ENCODE measurements at places on chromosomes 16 and 17.

GRCh38 chr17:52156576-52157570, 1.6 kb downstream of the CA10 start:
- no peak for DNase-seq

DNA sequence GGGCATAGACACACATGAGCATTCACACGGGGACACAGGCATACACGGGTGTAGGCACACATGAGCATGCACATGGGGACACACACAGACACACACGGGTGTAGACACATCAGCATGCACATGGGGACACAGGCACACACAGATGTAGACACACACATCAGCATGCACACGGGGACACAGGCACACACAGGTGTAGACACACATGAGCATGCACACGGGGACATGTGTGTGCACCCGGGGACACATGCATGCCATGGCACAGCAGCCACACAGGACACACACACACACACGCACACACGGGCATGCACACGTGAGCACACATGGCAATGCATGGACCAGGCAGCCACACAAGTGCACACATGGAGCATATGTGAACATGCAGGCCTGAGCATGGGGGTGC, 5.2 kb upstream of the DCXR start:
- DNase-seq: no peak

DNA sequence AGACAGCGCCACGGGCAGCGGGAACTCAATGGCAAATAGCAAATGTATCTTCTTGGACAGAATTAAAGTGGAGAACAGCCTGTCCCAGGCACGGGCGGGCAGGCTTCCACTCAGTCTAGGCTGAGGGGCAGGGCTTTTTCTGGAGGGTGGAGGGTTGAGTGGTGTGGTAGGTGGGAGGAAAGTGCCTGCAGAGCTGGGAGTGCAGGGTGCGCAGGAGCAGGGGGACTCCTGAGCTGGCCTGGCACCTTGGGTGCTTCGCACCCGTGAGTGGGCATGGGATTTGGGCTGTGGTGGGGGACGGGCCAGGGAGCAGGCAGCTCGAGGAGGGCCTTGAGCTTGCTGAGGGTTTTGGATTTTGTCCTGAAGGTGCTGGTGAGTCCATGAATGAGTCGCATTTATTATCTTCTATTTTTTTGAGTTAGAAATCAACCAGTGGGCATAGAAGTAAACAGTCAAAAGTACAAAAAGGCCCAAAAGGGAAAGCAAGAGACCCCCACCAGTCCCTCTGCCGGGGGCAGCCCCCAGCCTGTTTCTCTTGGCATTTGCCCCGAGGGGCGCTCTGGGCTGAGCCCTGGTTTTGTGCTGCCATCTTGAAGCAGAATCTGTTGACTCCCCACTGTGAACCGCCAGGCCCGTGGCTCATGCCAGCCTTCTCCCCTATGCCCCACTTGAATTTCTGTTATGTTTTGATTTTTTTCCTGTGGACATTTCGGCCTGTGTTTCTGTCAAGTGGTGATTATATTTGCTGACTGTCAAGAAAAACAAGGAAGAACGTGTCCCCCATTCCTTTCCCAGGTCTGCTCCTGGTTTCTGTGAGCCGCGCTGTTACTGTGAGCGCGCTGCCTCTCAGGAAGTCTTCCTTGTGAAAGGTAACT, 8.2 kb downstream of the ADORA2B start:
- no peak for DNase-seq

DNA sequence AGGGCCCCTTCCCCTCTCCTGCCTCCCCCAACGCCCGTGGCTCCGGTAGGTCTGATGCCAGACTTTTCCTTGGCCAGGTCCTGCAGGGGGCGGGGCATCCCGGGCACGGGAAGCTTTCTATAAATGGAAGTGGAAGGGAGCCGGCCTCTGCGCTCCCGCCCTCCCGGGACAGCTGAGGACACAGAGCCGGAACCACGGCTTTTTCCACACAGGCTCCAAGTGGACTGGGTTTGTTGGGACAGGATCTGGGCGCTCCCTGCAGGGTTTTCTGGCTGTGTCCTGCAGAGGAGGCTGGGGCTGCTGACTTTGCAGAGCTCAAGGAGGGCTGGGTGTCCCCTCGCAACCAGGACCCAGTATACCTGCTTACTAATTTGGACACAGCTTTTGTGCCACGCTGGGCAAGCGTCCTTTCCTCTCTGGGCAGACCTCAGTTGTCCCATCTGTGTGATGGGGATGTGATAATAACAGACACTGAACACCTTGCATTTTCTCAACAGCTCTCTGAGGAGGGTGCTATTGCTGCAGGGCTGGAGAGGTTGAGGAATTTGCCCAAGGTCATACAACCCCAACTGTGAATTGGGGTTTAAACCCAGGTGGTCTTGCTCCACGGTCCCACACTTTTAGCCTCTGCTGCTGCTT, 1.8 kb downstream of the TNS4 start:
- no peak for DNase-seq

DNA sequence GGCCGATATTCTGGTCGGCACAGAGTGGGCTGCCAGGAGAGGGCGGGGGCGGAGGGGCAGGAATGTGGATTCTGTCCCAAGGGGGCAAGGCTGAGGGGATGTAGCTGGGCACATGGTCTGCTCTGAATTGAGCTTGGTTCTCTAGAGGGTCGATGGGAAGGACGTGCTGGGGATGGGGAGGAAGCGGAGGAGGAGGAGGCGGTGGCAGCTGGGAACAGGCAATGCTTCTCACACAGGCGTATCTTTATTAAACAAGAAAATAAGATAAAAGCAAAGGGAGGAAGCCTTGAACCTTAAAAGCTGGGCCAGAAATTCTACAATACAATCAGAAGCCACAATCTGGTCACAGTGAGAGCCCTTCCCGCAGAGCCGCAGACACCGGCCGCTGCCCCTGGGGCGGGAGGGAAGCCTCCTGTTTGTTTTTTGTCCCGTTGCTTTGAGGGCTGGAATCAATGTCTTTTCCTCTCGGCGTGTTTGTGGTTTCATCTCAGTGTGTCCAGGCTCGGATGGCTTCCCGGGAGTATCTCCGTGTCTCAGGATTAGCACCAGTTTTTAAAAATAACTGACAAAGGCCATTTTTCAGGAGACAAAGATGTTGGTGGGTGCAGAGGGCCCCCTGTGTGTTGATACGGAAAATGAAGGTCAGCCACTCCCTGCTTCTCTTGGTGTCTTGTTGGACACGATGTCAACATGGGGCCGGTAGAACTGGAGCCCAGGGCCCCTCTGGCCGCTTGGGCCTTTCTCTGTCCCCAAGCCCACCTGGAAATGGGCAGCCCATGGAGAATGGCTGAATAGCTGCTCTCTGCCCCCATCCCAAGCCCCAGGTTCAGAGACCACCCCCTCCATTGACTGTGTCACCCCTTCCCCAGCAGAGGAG, 12.3 kb upstream of the SLC7A5 start:
- no peak for DNase-seq

DNA sequence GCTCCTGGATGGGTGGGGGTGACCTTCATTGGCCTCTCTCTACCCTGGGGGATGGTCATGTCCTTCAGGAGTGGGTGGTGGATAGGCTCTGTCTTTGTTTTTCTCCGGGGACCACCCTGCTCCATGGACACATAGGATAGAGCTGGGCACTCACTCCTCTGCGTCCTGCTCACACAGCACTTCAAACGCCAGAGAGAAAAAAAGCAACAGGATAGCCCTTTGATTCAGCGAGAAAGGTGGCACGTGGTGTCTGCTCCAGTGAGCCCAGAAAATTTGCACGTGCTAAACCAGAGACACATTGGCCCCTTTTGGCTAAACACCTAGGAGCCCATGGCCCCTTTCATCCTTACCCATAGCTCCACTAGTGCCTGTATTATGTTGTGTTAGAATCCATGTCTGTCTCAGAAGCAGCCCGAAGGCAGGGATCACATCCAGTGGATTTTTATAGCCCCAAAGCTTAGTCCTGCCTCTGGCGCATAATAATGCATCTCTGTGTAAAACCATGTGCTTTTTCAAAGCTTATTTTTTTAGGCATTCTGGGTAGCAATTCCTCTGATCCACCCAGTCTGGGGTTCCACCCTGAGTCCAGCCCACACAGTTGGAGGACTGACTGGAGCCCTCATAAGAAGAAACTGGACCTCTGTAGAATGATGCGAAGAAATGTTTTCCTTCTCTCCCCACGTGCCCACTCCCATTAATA, 90.1 kb downstream of the ASIC2 start:
- no peak for DNase-seq

DNA sequence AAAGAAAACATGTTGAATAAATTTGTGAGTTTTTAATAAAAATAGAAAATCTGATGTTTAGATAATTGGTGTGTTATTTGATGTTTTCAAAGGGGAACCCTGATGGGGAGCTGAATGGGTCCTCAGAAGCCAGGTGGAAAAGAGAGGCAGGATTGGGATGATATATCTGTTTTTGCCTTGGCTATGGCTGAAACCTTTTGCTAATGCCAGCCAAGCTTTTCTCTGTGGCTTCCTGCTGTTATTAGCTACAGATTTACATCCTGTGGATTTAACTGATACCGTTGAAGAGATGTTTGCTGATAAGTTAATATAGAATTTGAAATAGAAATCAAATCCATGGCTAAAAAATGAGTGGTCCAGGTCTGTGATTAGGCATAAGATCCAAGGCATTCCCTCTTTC, 4.2 kb upstream of the AATF start:
- no peak for DNase-seq

GRCh38 chr16:13935408-13935807, 15.5 kb downstream of the ERCC4 start:
- no peak for DNase-seq

- no peak for DNase-seq
These were observed 839 bp downstream of the PLD2 start for GRCh38 chr17:4807605-4808377.

- DNase-seq: peak; percentile 36
These were observed 1.1 kb downstream of the PHF12 start for GRCh38 chr17:28950017-28950751.

- no peak for DNase-seq
These were observed 108.4 kb downstream of the METRNL start for GRCh38 chr17:83187782-83188311.

- no peak for DNase-seq
These were observed 101.6 kb upstream of the TOB1 start for GRCh38 chr17:50967795-50968194.

GRCh38 chr17:40264458-40265185, 23.1 kb upstream of the CDC6 start:
- no peak for DNase-seq

GRCh38 chr16:72908362-72909167, 139.4 kb downstream of the ZFHX3 start:
- no peak for DNase-seq

DNA sequence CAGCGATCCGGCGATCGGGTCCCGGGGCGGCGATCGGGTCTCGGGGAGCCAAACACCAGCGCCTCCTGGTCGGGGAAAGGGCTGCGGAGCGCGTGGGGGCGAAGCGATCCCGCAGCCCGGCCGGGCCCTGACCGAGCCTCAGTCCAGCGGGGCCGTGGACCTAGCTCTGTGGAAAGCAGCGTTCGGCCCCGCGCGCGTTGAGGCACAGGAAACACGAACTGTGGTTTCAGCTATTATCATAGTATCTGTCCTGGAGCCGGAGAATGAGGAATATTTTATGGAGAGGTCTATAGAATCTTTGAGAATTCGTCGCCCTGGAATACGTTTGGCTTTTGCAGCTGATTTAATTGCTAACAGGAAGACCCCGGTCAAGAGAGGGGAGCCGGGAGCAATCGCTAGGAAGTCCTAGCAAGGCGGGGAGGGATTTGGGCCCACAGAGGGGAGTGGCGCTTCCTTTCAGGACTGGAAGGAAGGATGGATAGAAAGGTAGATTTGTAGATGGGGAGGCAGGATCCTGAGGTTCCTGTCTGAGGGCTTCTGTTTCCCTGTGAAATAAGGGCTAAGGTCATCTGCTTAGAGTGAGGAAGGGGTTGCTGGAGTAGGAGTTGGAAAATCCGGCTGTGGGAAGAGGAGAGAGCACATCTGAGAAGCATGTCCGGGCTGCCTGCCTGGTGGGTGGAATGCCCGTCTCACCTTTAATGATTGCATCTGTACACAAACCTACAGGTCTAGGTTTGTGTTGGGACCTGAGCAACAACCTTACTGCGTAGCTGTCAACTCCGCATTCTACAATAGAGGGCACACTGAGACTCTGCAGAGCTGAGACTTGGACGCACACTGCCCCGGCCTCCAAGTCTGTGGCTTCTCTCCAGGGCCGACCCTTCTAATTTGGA, 770 bp downstream of the CCNF start:
- DNase-seq: no peak

GRCh38 chr16:22670044-22670536, 143.9 kb upstream of the HS3ST2 start:
- DNase-seq: no peak

DNA sequence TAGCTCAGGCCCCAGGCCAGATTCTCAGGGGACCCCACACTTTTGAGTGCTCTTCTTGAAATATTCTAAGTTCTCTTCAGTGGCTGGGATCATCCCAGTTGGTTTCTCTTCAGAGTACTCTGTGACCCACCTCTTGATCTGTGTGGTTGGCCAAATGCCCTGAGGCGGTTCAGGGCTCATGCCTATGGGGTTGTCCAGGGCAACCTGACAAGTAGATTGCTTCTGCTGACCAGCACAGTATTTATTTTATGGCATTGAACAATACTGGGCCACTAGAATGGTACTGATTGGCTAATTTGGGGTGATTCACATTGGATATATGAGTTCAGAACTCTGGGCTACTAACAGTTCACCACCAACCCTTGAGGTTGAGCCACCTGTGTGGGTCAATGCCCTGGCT, 7.4 kb upstream of the GOSR2 start:
- no peak for DNase-seq

GRCh38 chr16:68353366-68353765, 42.5 kb downstream of the PRMT7 start:
- no peak for DNase-seq

- no peak for DNase-seq
These were observed 17.8 kb downstream of the DOC2B start for GRCh38 chr17:163514-164098.

- DNase-seq: no peak
These were observed 57.4 kb upstream of the NKD1 start for GRCh38 chr16:50490828-50491227.

- no peak for DNase-seq
These were observed 48.5 kb upstream of the ZCCHC14 start for GRCh38 chr16:87541147-87541871.

DNA sequence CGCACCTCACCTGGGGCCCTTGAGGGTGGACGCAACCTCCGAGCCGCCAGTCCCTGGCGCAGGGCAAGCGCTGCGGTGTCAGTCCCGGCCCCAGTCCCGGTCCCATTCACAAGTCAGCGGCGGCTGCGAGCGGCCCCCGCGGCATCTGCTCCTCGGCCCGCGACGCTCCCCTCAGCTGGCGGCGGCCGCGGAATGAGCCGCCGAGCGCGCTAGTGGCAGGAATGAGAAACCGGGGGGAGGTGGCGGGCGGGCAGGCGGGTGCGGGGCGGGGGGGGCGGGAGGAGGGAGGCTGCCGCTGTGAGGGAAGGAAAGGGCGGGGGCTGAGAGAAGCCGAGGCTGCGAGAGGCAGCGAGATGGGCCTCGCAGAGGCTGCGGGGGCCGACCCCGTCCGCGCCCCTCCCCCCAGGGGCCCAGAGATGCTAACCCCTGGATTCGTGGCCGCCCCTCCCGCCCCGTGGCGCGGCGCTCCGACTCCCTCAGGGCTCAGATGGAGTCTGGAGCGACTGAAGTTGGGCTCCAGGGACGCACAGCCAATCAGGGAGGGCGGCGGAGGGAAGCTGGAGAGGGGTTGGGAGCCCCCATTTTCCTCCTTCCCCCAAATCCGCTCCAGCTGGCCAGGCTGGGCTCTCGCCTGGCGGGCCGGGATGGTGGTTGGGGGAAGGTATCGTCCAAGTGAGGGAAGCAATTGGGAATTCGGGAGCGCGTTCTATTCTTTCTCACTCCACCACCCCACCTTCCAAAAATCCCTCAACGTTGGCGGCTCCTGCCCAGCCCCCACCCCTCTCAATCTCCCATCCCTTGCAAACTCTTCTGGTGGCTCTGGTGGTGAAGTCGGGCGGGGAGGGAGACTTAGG, at the start of gene CDH11:
Gene CDH11, minus strand, starts transcription at position 194 of the 854 bp plus-strand sequence. CDS start 117,194 bp downstream, outside the sequence.
- no peak for DNase-seq

GRCh38 chr16:87576171-87576570, 26.1 kb upstream of the JPH3 start:
- no peak for DNase-seq

Data from stimulated activated CD8-positive, alpha-beta memory T cell treated with anti-CD3 and anti-CD28 coated beads, Interleukin-2, amount 100 ng/mL, for 1 hour (primary cell).